ENCODE measurements at places on chromosomes 2 and 18.

- DNase-seq = no peak
These were observed 480.4 kb downstream of the PARD3B start for GRCh38 chr2:205025580-205026240.

DNA sequence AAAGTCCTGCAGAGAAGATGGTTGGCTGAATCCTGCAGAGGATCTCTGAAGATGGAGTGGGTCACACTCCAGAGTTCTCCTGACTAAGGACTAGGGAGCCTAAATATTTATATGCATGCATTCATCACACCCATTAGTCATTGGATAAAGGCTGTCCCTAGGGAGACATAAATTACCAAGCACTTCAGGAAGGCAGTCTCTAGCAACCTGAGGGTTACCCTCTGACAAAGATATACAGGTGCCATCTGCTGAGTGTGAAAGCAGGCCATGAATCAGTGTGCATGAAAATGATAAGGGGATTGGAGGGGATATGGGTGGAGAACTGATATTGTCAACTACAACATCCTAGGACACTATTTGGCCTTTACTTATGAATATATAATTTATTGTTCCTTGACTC lies 294.8 kb upstream of the DDX18 start:
- no peak for DNase-seq

GRCh38 chr2:127058954-127059252 lies 48.1 kb downstream of the BIN1 start:
- DNase-seq = no peak

- DNase-seq = no peak
These were observed 54.1 kb upstream of the CAVIN2 start for GRCh38 chr2:191901031-191901430.

DNA sequence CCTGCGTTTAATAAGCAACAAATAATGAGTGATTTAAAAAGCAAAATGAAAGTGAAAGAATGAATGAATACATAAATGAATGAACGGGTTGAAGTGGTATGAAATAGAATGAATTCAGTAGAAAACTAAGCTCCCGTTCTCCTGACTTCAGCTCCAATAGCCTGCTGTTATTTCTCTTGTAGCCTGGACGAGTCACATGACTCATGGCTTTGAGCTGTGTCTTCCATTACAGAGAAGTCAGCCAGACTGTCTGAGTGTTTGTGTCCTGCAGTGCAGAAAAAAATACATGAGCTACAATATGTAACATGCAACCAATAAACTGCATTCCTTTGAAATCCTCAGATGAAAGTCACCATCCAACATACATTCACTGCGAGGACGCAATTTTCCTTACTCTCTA lies 21.2 kb downstream of the SCG2 start:
- DNase-seq = no peak

DNA sequence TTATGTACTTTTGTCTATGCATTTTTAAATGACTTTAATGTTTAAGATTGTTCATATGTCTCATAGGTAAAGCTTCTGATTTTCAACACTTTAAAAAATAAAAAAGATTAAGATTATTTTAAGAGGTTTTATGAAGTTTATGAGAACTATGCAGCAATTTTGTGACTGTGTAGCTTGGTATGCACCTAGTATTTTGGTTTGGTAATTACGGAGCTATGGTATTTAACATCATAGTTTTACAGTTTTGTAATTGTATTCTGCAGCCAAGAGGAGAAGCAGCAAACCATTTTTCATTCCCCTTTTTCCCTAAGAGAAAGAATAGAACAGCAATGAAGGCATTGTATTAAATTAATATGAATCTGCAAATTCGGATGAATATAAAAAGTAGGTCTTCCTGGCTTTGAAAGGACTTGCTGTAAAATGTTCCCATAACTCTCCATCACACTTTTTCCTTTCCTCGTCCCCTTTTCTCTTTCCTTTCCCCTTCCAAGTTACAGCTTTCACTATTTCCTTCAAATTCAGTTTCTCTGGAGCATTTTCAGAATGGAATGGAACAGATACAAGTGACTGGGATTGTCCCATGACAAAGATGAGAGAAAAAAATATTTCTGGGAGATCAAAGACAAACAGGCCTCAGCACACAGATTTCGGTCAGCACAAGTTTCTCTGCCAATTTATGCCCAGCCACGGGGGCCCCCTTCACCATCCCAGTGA lies 26.1 kb upstream of the PIEZO2 start:
- DNase-seq = no peak

GRCh38 chr2:62296034-62296831 lies 100.3 kb downstream of the B3GNT2 start:
- DNase-seq = no peak

- DNase-seq = no peak
These were observed 512.4 kb upstream of the ID2 start for GRCh38 chr2:8169443-8169842.

DNA sequence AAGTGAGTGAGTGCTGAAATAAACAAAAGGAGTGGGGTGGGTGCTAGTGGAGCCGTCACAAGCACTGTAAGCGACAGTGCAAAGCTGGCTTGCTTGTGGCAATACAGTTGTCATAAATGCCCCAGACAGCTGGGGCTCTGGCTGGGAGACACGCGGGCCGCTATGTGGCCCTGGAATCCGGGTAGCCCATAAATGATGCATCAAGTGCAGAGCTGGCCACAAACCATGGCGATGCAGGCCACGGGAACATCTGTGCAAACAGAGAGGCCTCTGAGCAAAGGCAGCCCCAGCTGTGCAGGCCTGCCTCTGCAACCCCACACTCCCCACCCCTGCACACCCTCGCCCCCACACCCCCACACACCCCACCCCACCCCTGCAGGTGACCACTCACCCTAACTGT lies 349.2 kb upstream of the ID2 start:
- no peak for DNase-seq

Measured in activated CD4-positive, alpha-beta T cell treated with anti-CD3 and anti-CD28 coated beads for 24 hours (primary cell).